ENCODE measurements at places on chromosomes 2 and 18. TPM values are rescaled to one million over a fixed set of nuclear protein-coding genes. Genes with fewer than 3 reads are reported as not detected.

DNA sequence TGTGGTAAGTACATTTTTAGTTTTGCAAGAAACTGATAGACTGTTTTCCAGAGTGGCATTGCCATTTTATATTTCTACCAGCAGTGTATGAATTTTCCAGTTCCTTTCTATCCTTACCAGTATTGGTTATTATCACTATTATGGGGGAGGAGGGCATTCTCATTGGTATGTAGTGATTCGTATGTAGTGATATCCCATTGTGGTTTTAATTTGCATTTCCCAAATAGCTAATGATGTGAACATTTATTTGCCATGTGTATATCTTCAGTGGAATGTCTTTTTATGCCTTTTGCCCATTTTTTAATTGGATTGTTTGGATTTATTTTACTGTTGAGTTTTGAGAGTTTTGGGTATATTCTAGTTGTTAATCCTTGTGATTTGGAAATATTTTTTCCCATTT is 16.9 kb downstream of the EIF5B start:
- DNase-seq, result no peak

DNA sequence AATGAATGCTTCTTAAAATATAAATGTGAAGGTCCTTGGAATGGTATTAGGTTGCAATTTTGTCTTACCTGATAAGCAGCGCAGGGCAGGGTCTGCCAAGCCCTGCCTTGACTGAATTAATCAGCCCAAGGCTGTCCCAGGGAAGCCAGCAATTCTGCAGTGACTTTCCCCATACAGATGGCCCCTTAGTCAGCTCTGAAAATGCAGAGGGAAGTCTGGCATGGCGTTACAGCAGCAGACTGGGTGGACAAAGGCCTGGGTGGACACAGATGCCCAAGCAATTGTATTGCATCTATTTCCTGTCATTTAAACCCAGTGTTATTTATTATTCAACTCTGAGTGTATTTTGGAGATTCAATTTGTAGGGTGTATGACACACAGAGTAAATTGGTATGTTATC is 56.6 kb upstream of the NOL4 start:
- DNase-seq, result no peak

DNA sequence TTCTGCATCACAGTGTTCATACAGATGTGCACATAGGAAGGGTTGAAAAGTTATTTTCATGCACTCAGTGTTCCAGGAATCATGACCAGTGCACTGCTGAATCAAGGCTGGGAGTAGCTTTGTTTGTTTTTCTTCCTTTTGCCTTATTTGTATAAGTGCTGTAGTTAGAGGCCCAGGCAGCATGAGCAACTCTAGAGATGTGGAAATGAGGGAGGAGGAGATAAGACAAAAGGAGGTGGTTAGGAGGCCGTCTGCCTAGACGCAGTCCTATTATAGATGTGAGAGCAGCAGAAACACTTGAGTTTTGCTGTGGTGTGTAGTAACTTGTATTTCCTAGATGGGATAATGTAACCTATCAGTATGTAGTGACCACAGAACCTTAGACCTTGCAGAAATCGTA is 264.3 kb upstream of the RASGRP3 start:
- DNase-seq, result no peak

- DNase-seq, result no peak
Measured at GRCh38 chr2:30234180-30234971, 3.0 kb downstream of the LBH start.

DNA sequence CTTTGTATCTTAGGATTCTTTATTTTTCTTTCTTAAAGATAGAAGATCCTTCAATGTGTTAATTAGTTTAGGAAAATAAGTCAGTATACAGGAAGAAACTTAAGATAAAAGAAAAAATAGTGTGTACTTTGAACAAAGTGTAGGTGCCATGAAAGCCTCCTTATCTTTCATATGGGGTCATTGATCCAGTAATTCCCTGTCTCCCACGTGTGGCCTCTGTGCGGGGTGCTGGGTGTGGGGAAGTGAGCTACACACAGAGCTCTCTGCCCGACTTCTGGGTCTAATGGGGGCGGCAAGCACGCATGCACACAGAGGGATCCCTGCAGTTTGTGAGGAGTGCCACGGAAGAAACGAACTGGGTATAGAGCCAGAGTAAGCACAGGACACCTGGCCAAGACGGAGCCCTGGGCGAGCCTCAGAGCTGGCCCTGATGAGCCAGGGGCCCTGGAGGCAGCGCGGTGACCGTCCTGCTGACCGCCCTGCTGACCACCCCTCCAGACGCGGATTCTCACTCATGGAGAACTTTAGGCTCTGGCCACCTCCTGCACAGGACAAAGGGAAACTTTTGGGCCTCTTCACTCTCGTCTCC is 253.5 kb downstream of the ACKR3 start:
- DNase-seq, result no peak

DNA sequence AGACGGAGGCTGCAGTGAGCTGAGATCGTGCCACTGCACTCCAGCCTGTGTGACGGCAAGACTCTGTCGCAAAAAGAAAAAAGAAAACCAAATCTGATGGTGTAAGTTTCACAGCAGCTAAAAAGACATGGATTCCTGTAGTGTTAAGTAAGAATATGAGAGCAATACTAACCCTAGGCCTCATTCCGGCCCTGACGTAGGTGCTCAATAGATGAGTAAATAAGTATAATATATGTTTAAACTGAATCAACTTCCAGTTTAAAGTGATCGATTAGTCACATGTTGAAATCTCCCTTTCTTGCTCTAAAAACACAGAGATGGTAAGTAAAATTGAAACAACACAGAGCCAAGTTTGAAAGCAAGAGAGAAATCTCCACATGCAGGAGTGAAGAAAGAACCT is 8.0 kb downstream of the ME2 start:
- DNase-seq, result no peak

- no peak for DNase-seq
Measured at GRCh38 chr2:222936705-222937104, 75.9 kb downstream of the ACSL3 start.

DNA sequence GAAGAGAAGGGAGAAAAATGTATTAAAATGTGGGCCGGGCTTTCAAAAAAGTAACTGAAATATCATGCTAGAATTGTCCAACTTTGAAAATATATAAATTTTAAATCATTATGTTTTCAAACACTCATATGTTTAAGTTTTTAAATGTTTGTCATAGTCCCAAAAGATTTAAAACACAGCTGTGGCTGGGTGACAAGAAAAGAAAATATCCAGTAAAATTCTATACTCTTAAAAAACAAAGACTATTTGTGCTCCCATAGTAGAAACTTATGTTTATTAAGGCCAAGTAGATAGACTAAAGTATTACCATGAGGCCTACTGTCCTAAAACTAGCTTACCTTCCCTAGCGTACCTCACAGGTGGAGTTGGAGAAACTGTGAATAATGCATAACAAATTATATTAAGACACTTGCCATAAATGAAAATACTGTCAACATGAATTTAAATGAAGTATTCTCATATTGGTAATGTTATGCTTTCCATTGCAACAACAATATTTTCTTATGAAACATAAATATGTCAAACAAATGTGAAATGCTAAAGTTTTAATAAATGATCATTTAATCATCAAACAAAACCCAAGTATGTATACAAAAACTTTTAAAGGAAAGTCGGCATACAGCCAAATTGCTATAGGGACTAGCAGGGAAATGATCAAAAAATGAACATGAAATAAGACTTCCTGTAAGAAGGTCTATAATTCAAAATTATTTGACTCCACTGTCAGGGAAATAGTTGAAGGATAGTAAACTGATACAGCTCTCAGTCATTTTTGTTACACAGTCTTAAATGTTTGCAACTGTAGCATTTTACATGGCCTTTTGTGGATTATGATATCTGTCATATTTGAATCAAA is 13.4 kb downstream of the MEIS1 start:
- DNase-seq, result no peak

DNA sequence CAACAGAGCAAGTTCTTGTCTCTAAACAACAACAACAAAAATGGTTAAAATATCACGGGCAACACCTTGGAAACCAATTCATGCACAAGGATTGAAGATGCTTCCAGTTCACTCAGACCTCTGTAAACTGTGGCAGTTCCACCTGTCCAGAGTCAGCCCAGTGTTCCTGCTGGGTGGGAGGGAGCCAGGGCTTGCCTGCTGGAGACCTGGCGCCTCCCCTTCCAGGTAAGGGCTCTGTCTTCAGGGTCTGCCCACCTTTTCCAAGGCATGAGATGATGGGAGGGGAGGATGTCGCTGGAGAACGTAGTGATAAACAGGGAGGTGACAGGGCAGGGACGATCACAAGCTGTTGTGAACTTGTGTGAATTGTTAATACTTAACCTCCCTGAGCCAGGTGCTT is 9.8 kb upstream of the GPC1 start:
- DNase-seq, result no peak

Gene NR4A2
- total RNA-seq, result 0.58 TPM

Gene TMEM163
- total RNA-seq, result 3.2 TPM

Gene PLEK
- 0.12 TPM for total RNA-seq

Gene MAL
- total RNA-seq, result 3.1 TPM

Gene ACMSD
- not detected for total RNA-seq

Gene SRD5A2
- not detected for total RNA-seq

Gene SCN7A
- not detected for total RNA-seq

Gene DAPL1
- not detected for total RNA-seq

Gene RMDN2
- total RNA-seq, result 8.3 TPM

Gene GDF7
- total RNA-seq, result 9.5 TPM

Gene RAB31
- 32.8 TPM for total RNA-seq

Data from glomerular endothelial cell (primary cell).